EH (cell line): ENCODE measurements at places on chromosomes 11 and 22.

DNA sequence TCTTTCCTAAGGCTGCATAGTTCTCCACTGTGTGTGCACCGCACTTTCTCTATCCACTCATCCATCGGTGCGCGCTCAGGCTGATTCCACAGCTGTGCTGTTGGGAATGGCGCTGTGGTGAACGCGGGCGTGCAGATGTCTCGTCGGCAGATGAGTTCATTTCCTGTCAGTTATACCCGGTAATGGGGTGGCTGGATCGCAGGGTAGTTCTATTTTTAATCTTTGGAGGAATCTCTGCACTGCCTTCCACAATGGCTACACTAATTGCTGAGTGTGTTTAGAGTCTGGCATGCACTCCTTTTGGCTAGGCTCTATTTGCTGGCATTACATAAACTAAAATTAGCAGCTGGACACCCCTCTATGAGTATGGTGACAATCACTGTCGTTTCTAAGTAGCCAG lies 27.9 kb upstream of the KRTAP5-7 start:
- DNase-seq, result no peak

GRCh38 chr11:72061739-72062396 lies 18.5 kb downstream of the NUMA1 start:
- no peak for DNase-seq

GRCh38 chr11:97325693-97326092 lies 935.9 kb downstream of the JRKL start:
- no peak for DNase-seq

GRCh38 chr11:10541561-10541930 lies 559 bp upstream of the RNF141 start:
- DNase-seq, result peak; percentile 19

- DNase-seq, result no peak
Observed at GRCh38 chr11:119796363-119797060, 67.5 kb upstream of the NECTIN1 start.

- DNase-seq, result peak; percentile 41
Observed at GRCh38 chr11:10192036-10192435, 102.0 kb downstream of the SBF2 start.

DNA sequence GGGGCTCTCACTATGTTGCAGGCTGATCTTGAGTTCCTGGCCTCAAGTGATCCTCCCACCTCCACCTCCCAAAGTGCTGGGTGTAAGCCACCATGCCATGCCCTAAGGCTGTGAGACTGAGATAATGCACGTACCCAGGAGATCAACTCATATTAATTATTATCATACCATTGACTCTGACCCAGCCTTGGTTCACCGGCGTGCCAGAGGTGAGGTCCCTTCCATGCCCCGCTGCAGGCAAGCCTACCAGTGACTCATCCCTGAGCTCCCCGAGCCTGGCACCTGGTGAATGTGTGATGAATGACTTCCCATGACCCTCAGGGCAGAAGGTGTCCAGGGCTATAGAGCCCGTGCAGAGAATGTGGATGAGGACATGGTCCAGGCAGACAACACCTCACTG lies 12.1 kb downstream of the GAL3ST1 start:
- no peak for DNase-seq

DNA sequence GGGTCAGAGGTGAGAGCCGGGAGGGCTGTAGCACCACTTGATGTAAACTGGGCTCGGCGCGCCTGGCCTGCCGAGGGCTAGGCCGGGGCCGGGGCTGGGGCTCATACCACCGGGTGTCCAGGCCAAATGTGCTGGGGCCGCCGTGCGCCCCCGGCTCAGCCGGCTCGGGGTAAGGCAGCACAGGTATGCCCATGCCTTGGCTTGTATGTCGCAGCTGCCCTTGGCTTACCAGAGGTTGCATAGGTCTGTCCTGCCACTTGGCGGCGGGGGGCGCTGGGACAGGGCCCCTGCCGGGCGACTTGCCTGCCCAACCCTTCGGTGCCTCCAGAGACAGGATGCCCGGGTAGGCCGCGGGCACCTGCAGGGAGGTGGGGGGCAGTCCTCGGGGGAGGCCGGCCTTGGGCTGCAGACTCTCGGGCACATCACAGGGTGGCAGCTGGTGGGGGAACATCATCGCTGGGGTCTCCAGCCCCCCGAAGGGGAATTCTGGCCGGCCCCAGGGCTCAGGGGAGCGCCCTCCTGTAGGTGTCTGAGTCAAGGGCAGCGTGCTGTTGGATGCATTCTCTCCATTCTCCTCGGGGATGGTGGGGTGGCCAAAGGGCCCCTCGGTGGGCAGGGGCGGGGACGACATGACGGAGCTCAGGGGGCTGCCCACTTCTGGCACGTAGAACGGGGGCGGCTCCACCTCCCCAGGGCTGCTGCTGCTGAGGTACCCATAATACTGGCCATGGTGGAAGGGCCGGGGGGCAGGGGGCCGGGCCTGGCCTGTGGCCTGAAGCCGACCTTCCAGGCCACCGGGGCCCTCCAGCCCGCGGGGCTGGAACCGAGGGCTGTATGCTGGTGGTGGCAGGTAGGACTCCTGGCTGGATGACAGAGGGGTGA lies 36.4 kb downstream of the IGSF9B start:
- DNase-seq, result no peak

GRCh38 chr11:117471776-117472175 lies 144.1 kb downstream of the CEP164 start:
- DNase-seq, result no peak

- DNase-seq, result no peak
Observed at GRCh38 chr11:16527525-16528246, 171.3 kb upstream of the SOX6 start.

- no peak for DNase-seq
Observed at GRCh38 chr22:48078825-48079224, 1316.4 kb downstream of the TBC1D22A start.
